ENCODE measurements at places on chromosomes 11 and 22. TPM values are rescaled to one million over a fixed set of nuclear protein-coding genes. Genes with fewer than 3 reads are reported as not detected.

GRCh38 chr22:41526830-41527799 lies 17.2 kb downstream of the POLR3H start:
- H3K27me3 ChIP-seq = no peaks in the 10 kb centered on the region
- DNase-seq = no peak
- no peak overlapping the region for H3K27ac ChIP-seq

PIWIL4 gene
- total RNA-seq = 3.3 TPM

GRCh38 chr22:38503021-38503420 lies 3.1 kb downstream of the DDX17 start:
- peak overlapping the region; percentile 18 for H3K27ac ChIP-seq
- H3K4me3 ChIP-seq = peak overlapping the region; percentile 63
- H3K36me3 ChIP-seq = peaks cover 17% of the 10 kb centered on the region

DNA sequence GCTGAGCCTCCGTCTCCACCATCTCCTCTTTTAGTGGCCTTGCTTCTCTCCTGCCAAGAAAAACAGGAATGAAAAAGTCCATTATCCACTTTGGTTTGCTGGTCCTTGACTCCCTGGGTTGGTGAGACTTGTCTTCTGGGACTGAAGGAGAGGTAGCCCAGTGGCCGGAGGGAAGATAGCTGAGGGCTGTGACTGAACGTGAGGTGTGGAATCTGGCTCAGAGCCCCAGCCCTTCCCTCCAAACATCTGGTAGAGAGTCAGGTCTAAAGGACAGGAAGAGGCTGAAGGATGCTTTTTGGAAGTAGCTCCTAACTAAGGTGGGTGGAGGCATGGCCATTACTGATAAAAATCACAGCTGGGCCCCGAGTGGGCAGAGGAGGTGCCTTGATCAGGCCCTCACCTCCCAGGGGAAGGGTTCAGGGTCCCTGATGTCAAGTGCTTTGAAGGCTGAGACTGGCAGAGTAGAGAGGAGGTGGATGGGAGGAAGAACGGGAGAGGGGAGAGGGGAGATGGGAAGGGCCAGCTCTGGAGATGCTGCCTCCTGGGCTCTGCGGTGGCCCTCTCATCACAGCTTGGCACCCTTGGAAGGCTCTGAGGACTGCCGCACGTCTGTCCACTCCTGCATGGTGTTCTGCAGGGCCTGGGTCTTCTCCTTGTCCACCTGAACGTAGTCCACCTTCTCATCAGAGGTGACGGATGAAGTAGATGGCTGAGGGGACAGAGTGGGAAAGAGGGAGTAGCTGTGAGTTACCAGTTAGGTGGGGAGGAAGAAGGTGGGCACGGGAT lies 30.2 kb downstream of the USP35 start:
- H3K27ac ChIP-seq = no peak overlapping the region
- H3K4me3 ChIP-seq = no peak overlapping the region
- H3K4me1 ChIP-seq = no peaks in the 10 kb centered on the region
- no peaks in the 10 kb centered on the region for H3K27me3 ChIP-seq

AP5B1 gene
- 5.1 TPM for total RNA-seq

DNA sequence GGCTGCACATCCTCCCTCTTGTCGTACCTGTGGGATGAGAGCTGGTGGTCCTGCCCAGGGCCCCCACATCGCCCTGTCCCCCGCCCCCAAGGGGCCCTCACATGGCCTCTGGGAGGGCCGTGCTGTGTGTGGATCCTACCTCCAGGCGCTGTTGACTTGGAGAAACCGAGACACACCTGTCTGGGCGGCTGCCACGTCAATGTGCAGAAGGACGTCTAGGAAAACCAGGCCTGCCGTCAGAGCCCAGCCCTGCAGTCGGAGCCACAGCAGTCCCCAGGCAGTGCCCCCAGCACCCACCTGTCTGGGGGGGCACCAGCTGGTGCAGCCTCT lies 14.2 kb downstream of the ALG12 start:
- H3K27me3 ChIP-seq = no peaks in the 10 kb centered on the region
- H3K4me1 ChIP-seq = no peaks in the 10 kb centered on the region
- no peak overlapping the region for H3K4me3 ChIP-seq
- peaks cover 19% of the 10 kb centered on the region for H3K36me3 ChIP-seq
- no peak for DNase-seq

DNA sequence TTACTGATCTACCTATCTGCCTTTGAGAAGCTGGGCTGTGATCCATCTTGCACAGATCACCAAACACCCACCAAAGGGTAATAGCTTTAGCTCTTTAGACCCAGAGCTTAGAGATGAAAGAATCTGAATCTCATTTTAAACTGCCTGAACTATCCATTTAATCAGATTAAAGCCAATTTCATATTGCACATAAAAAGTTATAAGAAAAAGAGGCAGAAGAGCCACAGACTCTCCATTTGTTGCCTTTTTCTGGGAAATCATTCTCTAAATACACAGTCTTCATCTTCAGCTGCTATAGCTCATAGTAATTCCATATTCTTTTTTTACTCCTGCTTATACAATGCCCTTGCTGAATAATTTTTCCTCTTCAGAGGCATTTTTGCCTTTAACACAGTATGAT lies 271.2 kb downstream of the DLG2 start:
- H3K4me1 ChIP-seq = no peaks in the 10 kb centered on the region
- H3K36me3 ChIP-seq = no peaks in the 10 kb centered on the region
- no peaks in the 10 kb centered on the region for H3K27me3 ChIP-seq
- no peak overlapping the region for H3K27ac ChIP-seq

GDPD5 gene
- 2.5 TPM for total RNA-seq

- H3K27me3 ChIP-seq = peaks cover 4% of the 10 kb centered on the region
Observed at GRCh38 chr11:45321031-45321595, 35.0 kb upstream of the SYT13 start.

HTR3A gene
- total RNA-seq = not detected

GRCh38 chr22:27930331-27931060 lies 11.4 kb upstream of the PITPNB start:
- no peaks in the 10 kb centered on the region for H3K36me3 ChIP-seq
- H3K4me3 ChIP-seq = no peak overlapping the region
- DNase-seq = no peak
- no peaks in the 10 kb centered on the region for H3K4me1 ChIP-seq
- H3K27me3 ChIP-seq = no peaks in the 10 kb centered on the region

DNA sequence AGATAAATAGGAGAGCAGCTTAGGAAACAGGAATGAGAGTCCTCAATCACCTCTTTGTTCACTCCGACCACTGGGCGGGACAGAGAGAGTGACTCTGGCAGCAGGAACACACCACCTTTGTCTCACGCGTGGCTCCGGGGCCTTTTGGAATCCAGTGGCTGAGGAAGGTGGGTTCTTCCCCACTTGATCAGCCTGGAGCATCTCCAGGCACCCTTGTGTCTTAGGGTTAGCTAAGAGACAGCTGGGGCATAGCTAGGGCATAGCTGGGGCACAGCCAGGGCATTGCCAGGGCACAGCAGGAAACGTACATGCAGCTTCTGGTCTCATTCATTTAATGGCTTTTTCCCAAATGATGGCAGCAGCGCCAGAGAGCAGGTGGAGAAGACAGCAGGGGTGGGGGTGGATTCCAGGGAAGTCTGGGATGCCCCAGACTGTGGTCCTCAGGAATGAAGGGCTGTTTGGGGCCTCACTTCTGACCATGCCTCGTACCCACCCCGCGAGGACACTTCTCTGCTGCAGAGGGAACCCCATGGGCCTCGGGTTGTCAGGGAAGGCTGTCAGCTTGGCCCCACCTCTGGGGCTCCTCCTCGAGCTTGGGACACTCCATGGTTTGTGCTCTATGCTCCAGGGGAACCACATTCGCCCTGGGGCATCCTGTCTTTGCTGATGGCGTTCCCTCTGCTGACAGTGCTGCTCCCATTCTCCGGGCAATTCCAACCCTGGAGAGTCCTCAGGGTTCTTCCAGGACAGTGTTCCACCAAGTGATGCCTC lies 30.4 kb upstream of the SHANK2 start:
- DNase-seq = no peak
- no peaks in the 10 kb centered on the region for H3K36me3 ChIP-seq
- peaks cover 3% of the 10 kb centered on the region for H3K4me1 ChIP-seq
- no peaks in the 10 kb centered on the region for H3K27me3 ChIP-seq
- no peak overlapping the region for H3K4me3 ChIP-seq
- H3K27ac ChIP-seq = no peak overlapping the region

DNA sequence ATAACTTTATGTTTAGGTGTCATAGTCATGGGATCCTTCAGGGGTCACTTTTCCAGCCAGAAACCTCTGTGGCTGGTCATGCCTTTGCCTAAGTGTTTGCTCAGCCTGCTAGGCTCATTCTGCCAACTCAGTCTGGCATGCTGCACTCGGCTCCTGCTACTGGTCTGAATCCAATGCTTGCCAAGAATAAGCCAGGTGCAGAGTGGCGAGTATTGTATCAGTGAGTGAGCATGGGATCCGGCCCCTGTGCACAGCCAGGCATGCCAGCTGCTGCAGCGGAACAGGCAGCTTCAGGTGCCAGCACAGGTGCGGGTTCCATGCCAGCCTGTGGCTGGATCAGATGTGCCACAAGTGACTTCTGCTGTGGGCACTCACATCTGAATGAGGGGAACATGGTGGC lies 1269.3 kb upstream of the CNTN5 start:
- no peaks in the 10 kb centered on the region for H3K27me3 ChIP-seq
- no peak overlapping the region for H3K27ac ChIP-seq
- no peaks in the 10 kb centered on the region for H3K4me1 ChIP-seq
- no peak for DNase-seq
- no peaks in the 10 kb centered on the region for H3K36me3 ChIP-seq

DNA sequence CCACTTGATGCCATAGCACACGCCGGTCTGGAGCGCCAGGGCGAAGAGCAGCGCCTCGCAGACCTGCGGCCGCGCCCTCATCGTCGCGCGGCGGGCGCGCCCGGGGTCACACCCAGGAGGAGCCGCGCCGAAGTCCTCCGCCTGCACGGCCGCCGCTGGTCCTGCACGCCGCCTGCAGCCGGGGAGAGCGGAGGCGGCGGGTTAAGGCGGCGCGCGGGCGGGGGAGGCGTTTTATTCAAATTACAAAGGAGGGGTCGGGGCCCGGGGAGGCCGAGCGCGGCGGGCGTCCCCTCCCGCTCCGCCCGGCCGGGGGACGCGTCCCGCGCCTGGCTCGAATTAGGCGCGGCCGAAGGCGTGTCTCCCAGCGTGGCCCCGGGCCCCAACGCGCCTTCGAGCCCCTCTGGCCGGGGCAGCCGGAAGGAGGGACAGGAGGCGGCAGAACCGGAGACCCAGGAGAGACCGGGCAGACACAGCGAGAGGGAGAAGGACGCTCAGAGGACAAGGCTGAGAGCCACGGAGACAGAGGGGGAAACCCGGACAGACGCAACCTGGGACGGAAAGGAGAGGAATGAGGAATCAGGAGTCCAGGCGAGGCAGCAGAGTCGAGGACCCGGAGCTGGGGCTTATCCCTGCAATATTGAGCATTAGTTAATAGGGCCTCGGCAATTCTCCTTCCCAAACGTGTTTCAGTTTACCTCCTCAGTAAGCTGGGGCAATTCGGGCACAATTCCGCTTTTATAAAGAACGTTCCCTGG lies at the start of gene WNT11:
WNT11 (minus strand) TSS at position 176 of the 755 bp plus-strand sequence; CDS start at position 81, 95 bp downstream.
- peak; percentile 32 for DNase-seq
- no peak within 1 kb of the TSS for H3K27ac ChIP-seq
- peak within 1 kb of the TSS; percentile 46 for H3K4me3 ChIP-seq
- H3K4me1 ChIP-seq = peaks cover 8% of the 10 kb centered on the region
- no peaks in the 10 kb centered on the region for H3K36me3 ChIP-seq

GRCh38 chr11:27839226-27839913 lies 139.1 kb upstream of the BDNF start:
- H3K27ac ChIP-seq = no peak overlapping the region
- no peaks in the 10 kb centered on the region for H3K4me1 ChIP-seq
- H3K4me3 ChIP-seq = no peak overlapping the region
- H3K36me3 ChIP-seq = no peaks in the 10 kb centered on the region

DNA sequence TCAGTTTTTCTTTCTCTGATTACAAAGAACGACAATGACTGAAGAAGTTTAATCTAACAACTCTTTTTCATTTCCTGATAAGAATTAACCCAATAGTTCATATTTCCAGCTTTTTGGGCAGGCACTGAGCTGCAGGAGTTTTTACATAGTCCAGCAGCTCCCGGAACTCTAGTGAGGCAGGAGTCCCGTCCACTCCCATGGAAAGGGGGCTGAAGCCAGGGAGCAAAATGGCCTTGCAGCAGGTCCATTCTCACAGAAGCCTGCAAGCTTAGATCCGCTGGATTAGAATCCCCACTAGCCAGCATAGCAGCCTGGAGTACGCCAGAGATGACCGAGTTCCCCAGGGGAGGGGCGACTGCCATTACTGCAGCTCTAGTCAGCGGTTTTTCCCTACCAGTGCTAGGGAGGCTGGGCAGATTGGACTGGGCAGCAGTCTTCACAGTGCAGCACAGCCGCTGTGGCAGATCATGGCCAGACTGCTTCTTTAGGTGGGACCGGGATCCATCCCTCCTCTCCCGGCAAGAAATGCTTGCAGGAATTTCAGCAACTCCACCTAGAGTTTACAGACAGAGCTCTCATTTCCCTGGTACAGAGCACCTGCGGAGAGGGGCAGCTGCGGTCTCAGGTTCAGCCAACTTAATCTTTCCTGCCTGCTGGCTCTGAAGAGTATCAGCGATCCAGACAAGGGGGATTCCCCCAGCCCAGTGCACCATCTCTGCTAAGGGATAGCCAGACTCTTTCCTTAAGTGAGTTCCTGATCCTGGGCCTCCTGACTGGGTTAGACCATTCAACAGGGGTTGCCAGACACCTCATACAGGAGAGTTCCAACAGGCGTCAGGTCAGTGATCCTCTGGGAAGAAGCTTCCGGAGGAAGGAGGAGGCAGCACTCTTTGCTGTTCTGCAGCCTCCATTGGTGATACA lies 742 bp upstream of the CASP4 start:
- no peaks in the 10 kb centered on the region for H3K36me3 ChIP-seq
- peak; percentile 4 for DNase-seq
- no peaks in the 10 kb centered on the region for H3K27me3 ChIP-seq
- peaks cover 2% of the 10 kb centered on the region for H3K4me1 ChIP-seq
- H3K4me3 ChIP-seq = peak overlapping the region; percentile 90
- peak overlapping the region; percentile 88 for H3K27ac ChIP-seq

DNAJB7 gene
- total RNA-seq = not detected

PHRF1 gene
- 16.8 TPM for total RNA-seq

TSSK2 gene
- not detected for total RNA-seq

DNA sequence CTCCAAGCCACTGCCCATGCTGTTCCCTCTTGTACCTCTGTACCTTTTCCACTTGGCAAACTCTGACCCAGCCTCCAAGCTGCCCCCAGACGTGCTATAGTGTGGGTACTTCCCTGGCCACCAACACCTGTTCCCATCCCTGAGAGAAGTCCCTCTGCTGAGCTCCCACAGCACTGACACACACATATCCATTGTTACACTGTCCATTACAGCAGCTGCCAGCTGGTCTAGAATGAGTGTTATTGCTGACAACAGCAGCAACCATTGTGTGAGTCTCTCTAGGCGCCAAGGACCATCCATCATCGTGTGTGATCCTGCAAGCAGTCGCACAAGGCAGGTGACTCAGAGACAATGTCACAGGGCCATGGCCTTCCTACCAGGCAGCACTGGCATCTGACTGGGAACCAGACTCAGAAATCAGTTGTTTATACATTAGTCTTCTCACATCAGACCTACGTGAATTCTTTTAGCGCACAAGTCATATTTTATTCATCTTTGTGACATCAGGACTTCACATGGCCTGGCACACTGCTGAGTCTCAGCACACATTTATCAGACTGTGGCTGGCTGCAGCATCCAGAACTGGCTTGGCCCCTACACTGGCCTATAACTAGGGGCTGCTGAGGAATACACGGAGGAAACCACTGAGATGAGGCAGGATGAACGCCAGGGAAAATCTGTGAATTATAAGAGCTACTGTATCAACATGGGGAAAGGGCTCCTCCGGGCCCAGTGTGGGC lies 56.4 kb downstream of the SGSM3 start:
- no peak overlapping the region for H3K27ac ChIP-seq
- no peaks in the 10 kb centered on the region for H3K27me3 ChIP-seq
- peak; percentile 55 for DNase-seq

RNF26 gene
- total RNA-seq = 7.1 TPM
